ENCODE measurements at places on chromosomes 7 and 10.

- no peak for DNase-seq
Measured at GRCh38 chr7:20542594-20542993, 72.9 kb upstream of the ABCB5 start.

DNA sequence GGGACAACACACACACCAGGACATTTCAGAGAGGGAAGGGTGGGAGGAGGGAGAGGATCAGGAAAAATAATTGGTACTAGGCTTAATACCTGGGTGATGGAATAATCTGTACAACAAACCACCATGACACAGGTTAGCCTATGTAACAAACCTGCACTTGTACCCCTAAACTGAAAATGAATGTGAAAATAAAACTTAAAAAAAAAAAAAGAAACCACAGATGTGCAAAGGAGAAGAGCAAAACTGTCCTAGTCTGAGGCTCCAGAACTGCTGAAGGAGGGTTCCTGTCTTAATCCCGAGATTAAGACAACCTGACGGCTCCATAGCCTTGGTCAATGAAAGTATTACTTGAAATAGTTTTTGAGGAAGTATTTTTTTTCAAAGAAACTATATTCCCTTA, 423.0 kb downstream of the NEBL start:
- no peak for DNase-seq

- no peak for DNase-seq
Measured at GRCh38 chr10:99709480-99710229, 22.3 kb downstream of the COX15 start.

DNA sequence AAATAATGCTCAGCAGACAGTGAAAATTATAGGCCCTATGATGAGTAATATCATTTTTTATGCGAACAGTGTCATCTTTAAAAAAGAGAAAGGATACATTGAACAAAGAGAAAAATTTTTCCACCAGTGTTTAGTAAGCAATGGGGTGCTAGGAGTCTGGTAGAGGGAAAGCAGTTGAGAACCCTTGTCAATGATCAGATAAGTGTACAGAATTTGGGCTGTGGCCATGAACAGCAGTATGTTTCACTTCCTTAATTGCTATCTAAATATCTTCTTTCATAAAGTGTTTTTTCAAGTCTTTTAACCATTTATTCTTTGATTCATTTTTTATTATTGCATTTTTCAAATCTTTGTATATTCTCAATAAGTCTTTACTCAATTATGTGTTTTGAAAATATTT, 750.7 kb upstream of the KCND2 start:
- DNase-seq, result no peak

- no peak for DNase-seq
Measured at GRCh38 chr7:140161047-140161446, 15.7 kb downstream of the KDM7A start.

DNA sequence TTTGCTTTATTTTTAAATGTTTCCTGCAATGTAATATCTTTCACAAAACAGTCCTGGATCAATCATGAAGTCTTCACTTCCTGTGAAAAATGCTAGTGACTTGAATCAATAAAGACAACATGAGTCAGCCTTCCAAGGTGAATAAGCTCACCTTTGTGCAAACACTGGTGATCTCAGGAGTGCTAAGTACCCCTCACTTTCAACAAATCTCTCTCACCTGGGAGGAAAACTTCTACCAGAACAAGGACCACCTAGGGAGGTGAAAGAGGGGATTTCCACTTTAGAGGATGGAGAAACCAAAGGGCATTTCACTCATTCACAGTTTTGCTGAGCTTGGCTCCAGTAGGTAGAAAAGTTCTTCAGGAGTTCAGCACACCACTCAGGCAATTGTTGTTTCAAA, 64.8 kb downstream of the CALD1 start:
- DNase-seq, result no peak

DNA sequence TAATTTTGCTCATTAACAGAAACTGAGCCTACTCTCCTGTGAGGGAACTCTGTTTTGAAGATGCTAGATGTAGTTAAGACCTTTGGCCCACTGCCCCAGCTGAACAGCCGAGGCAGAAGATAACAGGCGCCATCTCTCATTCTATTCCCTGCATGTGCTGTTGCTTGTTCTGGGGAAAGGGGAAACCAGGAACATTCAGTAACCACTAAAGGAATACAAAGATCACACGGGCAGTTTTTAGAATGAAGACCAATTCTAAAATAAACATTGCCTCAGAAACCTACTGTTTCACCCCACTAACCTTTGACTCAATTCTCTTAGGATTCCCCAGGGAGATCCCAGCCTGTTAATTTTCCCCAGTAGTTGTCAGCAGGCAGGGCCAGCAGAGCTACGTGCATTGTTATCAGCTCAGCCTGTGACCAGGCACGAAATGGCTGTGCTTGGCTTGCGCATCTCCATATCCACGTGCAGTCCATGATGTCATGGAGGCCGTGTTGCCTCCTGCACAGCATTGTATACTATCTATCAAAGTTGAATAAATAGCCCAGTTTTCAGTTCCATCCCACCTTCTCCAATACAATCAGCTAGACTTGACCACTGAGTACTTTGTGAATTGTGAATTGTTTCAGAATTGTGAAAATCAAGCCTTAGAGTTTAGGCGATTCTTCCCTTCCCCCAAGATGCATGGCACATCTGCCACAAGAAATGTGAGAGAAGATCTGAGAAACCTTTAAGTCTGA, 36.0 kb downstream of the ANK3 start:
- DNase-seq, result no peak

DNA sequence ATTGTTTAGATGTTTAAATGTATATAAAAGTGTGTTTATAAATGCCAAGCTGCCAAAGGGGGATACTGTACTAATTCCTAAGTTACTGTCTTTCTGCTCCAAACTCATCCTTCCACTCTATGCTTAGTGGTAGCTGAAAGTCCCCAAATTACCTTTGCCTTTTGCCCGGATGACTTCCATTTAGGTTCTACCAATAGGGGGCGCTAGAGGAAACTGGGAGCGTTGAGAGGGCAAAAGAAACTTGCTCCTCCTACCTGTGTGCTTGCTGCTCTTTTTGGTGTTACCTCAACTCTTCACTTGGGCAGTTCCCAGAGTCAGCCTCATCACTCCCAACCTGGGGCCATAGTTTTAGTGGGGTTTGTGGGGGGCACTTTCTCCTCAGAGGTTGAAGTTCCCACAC, 5.9 kb upstream of the OR2A25 start:
- DNase-seq, result no peak

Data from NCI-H2081 treated with DMSO at 0.1 percent for 48 hours (cell line).